ENCODE measurements at places on chromosomes 2 and 18. TPM values are rescaled to one million over a fixed set of nuclear protein-coding genes. Genes with fewer than 3 reads are reported as not detected.
A peak's percentile ranks its signal among the peaks of the same experiment; 100 is the strongest.

The UGT1A10 gene
- not detected for total RNA-seq

The MAP3K19 gene
- not detected for total RNA-seq

The EFR3B gene
- total RNA-seq = 0.76 TPM

The TTN gene
- under 0.01 TPM for total RNA-seq

The ST8SIA5 gene
- 24.8 TPM for total RNA-seq

The PROM2 gene
- 1.6 TPM for total RNA-seq

The GALNT14 gene
- total RNA-seq = 9.7 TPM

The SLC38A11 gene
- not detected for total RNA-seq

The WDR54 gene
- 41.1 TPM for total RNA-seq

GRCh38 chr2:34666821-34667220 lies 1067.7 kb upstream of the FAM98A start:
- no peak for DNase-seq

DNA sequence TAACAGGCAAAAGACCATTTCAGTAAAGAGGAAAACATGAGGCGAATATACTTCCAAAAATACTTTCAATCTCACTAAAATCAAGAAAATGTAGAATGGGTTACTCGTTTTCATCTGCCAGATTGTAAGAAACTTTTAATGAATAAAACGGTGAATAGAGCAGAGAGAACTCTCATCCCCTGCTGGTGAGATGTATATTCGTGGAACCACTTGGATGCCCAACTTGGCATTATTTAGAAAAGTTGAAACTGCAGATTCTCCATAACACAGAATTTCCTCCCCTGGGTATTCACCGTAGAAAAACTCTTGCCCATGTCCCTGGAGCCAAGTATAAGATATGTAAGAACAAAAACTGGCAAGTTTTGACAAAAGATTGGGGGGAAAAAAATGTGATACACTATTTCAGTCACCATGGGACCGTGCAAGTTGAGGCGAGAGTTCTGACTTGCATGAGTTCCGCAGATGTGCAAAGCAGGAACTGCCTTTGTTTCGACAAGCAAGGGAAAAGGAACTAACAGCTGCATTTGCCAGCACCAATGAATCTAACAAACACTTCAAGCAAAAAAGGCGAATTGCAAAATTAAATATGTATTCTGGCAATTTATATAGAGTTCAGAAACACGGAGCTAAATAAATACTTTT lies 14.8 kb downstream of the TIMM21 start:
- DNase-seq = no peak

DNA sequence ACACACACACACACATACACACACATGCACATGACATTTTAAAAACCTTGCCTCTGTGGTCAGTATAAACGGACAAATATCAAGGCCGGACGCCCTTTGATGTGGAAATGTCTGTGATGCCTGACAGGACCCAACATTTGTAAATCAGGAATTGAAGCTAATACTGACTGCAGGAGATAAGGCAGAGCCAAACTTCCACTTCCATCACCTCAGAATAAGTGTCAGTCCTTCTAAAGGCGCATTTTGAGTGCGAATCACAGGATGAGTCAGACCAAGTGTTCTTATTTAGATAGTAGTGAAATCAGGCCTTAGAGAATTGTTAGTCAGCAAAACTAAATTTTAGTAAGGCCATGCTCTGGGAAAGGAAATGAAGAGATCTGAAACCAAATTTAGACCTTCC lies 211.7 kb upstream of the LRATD1 start:
- no peak for DNase-seq

DNA sequence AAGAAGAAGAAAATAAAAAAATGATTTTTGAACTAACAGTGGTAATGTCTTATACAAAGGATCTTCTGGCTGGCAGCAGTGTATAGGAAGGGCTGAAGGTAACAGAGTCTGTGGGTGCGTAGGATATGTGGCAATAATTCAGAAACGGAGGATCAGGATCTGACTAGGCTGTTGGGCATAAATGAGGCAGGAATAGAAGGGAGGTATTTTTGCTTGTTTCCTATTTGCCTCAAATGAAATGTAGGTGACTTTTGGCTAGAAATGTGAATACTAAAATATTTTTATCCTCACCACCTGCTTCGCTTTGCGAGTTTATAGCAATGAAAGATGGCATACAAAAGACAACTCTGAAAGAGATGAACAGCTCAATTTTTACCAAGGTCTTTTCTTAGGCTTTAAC lies 1086.1 kb upstream of the CELF4 start:
- no peak for DNase-seq

DNA sequence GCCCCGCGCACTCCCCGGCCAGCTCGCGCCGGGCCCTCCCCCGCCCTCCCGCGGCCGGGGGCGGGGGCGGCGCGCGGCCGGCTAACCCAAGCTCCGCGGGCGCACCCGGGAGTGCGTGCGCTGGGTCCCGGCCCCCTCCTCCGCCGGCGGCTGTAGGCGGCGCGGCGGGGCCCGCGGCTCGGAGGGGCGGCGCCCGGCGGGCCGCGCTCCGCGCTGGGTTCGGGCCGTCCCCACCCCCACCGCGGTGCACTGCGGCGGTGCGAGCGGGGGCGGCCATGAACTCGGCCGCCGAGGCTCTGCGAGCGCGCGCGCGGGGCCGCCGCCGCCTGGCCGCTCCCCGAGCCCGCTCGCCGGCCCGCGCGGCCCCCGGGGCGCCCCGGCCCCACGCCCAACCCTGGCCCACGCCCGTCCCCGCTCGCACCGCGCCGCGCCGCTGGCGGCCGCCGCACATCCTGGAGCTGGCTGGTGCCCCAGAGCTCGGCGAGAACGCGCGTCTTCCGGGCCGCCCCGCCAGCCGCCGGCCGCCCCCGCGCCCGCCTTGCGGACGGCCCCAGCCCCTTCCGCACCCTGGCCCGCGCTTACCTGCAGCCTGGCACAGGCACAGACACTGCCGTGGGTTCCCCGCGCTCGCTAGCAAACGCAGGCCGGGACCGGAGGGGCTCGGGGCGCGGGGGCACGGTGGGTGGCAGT lies at the start of gene ZBTB14:
Gene ZBTB14, minus strand, starts transcription at position 496 of the 690 bp plus-strand sequence. CDS start 2,480 bp downstream, outside the sequence.
- DNase-seq = peak; percentile 75

GRCh38 chr2:45267062-45267792 lies 258.0 kb upstream of the SIX2 start:
- DNase-seq = no peak

DNA sequence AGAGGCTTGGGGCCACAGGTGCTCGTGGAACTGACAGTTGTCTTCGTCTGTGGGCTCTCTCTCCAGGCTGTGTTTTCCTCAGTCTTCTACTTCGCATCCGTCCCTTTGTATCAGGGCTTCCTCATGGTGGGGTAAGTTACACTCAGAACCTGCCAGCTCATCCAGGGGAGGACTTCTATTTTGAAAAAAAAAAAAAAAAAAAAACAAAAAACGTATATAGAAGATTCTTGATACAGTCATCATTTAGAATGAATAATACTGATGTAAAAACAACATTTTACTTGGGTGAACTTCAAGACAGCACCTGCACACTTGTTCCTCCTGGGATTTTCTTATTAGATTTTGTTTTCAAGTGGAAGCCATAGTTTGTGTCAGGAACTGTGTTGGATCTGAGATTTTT lies 47.7 kb upstream of the NFATC1 start:
- DNase-seq = no peak

- no peak for DNase-seq
Measured at GRCh38 chr2:193810533-193810932, 1615.8 kb upstream of the TMEFF2 start.

- DNase-seq = no peak
Measured at GRCh38 chr2:212223696-212224095, 314.9 kb downstream of the ERBB4 start.

DNA sequence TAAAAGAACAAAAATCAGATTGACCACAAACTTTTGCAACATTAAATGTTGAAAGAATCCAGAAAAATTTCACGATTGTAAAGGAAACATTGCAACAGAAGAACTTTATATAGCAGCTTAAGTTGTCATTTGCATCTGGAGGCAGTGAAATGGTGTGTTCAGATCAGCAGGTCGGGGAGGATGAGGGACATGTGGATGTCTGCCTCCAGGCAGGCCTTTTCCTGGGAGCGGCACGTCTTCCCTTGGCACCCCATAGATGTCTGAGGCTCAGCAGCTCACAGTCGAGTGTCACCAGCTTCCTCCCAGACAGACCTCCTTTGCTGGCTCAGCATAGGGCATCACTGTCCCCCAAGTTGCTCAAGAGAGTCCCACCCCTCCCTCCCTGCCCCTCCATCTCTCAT lies 44.3 kb upstream of the ASB1 start:
- DNase-seq = no peak

DNA sequence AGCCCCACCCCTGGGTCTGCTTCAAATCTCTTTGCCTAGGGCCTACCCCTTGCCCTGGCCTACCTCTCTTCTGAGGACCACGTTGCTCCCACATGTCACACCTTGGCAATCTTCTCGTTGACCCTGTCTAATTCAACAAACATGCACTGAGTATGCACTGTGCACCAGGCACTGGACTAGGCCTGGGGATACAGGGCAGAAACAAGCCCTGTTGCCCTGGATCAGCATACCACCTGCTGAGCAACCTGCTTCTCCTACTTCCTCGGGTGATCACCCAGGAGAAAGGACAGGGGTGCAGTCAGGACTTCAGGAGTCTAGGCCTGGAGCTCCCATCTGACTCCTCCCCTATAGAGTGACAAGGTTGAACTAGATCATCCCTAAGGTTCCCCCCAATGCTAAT lies 9.7 kb downstream of the WNT10A start:
- DNase-seq = no peak

- peak; percentile 82 for DNase-seq
Measured at GRCh38 chr2:220687231-220687843, 884.8 kb downstream of the EPHA4 start.

GRCh38 chr2:95730813-95731212 lies 139.0 kb downstream of the TRIM43 start:
- DNase-seq = peak; percentile 45

GRCh38 chr2:227234429-227234828 lies 70.0 kb downstream of the COL4A3 start:
- DNase-seq = no peak

- no peak for DNase-seq
Measured at GRCh38 chr2:99190548-99190947, 9.6 kb downstream of the MRPL30 start.

GRCh38 chr2:224940618-224941017 lies 101.7 kb downstream of the DOCK10 start:
- DNase-seq = no peak

DNA sequence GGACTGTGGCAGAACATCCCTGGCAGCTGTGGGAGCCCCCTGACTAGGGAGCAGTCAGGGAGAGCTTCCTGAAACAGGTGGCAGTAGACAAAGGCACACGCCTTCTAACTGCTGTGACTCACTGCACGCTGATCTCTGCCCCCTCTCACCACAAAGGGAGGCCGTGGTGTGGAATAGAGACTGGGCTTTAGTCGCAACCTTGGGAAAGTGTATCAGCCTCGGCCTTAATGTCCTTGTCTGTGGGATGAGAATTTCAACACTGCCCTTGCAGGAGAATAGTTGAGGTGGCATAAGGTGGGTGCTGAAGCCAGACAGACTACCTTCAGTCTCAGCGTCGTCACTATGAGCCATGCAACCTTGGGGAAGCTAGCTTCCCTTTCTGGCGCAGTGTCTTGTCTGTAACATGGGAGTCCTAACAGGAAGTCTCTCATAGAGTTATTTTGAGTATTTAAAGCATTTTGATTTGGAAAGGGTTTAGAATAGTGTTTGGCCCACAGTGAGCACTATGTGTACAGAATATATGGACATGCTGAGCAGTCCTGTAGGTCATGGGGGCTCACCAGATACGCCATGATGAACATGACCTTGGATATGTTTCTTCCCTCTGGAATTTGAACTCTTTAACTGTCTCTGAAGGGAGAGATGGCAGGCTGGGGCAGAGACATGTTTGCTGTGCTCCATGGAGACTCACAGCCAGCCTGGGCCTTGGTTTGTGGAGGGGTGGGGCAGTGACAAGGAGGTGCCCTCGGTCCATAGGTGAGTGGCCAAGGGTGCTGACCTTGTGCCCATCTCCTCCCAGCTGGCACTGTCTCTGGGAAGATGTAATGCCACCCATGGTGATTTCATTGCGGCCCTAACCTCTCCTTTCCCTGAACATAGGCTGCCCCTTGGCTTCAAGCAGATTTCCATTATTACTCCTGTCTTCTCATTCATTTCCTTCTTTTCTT lies 29.5 kb upstream of the SMAD7 start:
- no peak for DNase-seq

DNA sequence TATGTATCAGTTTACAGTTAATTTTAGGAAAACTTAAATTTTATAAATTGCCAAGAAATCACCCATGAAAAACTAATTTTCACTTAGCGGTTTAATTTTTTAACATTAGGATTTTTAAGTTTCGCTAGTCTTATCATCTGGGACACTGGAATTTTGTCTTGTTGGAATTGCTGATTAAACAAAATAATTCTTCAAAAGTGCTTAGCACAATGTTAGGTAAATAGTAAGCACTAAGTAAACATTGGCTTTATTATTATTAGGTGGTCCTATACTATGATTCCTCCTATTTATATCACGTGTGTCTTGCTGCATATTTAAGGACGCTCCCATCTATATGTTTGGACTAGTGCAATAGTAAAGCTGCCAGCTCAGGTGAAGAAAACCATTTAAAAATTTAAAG lies 54.6 kb upstream of the MAP4K3 start:
- no peak for DNase-seq

DNA sequence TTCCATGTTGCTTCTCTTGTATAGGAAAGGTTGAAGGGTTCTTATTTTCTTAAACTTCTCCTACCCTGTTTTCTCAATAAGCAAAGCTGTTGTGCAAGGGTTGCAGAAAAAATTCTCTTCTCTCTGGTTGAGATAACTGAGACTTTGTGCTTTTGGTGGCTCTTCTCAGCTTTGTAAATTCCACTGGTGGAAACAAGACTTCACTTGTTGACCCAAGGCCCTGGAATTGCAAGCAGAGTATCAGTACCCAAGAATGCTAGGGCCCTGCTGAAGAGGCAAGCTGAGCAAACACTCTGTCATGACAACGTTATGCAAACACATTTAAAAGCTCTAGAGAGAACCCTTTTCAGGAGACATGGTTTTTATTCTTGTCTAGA lies 294.7 kb upstream of the EPAS1 start:
- no peak for DNase-seq

- no peak for DNase-seq
Measured at GRCh38 chr2:72109291-72109690, 38.4 kb downstream of the CYP26B1 start.

- no peak for DNase-seq
Measured at GRCh38 chr2:152064001-152064400, 34.8 kb downstream of the CACNB4 start.

- no peak for DNase-seq
Measured at GRCh38 chr2:24779116-24779515, 14.1 kb downstream of the PTRHD1 start.

All from A673 (cell line).